Skin of body (tissue), 3 donors: ENCODE measurements at places on chromosomes 16 and 17.

DNA sequence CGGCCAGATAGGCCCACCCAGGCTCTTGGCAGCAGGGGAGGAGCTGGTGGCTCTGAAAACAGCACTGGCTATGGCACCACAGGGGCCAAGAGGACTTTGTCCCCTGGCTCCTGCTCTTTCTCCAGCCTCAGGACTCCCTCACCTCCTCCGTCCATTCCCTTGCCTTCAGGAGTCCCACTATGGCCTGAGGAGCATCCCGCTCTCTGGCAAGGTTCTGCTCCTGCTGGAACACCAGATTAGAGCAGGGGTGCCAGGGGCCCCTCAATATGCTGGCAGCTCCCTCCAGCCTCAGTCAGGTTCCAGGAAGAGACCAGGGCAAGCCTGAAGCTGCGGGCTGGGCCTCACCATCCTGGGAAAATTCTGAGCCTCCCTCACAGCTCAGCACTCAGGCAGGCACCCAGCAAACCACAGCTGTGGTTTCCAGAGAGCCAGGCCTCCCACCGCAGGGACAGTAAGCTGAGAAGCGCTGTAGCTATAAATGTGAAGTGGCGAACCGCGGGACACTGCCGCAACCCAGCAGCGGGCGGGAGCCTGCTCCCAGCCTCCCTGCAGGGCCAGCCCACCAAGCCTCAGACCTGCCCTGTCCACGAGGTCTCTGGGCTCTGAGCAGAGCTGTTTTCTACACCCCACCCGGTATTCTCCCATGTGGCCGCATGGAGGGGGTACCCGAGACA is 25.7 kb downstream of the C17orf100 start:
- DNase-seq, result no peak

- DNase-seq, result no peak
Measured at GRCh38 chr16:2977440-2977839, 2.8 kb downstream of the PKMYT1 start.

DNA sequence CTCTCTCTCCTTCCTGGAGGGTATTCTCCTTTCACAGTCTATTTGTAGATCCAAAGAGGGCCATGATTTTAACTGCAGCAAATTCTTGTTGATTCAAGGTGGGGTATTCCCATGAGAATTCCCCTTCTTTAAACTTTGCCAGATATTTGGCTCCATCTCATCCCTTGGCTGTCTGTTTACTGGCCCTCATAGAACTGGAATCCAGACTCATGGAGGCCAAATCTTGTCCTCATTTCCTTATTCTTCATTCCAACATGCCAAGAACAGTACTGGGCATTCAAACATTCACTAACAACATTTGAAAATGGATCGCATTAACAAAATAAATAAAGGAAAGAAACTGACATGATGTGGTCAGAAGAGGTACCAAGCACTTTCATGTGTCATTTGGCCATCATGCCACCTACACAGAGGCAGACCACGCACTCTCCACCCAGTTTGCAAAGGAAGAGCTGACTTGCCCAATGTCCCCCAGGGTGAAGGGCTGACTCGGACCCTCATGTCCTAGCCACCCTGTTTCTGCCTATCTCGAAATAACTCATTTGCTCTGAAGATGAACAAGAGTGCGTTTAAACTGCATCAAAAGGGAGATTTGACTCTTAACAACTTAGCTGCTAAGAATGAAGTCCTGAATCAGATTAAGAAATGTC is 23.1 kb upstream of the SLC35B1 start:
- DNase-seq, result no peak

DNA sequence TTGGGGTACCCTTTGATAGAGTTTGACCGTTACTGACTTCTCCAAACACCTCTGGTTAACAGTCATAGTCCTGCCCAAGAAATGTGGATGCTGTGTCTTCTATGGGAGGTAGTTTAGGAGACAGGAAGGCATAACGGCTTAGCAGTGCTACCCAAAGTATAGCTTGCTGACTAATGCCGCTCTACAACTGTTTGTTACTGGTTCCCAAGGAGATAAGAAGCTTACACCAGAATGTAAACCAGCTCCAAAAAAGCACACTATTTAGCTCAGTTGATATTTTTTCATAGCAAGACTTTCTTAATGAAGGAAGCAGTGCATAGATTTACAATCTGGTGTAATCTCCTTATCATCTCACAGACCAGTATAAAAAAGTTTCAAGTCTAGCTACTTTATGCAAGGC is 95.7 kb downstream of the HS3ST3B1 start:
- DNase-seq, result no peak

GRCh38 chr17:34665150-34665806 is 85.9 kb downstream of the TMEM132E start:
- no peak for DNase-seq

GRCh38 chr17:49523706-49524472 is 28.8 kb downstream of the NGFR start:
- DNase-seq, result no peak

GRCh38 chr17:79934653-79934970 is 95.4 kb upstream of the CBX4 start:
- no peak for DNase-seq

DNA sequence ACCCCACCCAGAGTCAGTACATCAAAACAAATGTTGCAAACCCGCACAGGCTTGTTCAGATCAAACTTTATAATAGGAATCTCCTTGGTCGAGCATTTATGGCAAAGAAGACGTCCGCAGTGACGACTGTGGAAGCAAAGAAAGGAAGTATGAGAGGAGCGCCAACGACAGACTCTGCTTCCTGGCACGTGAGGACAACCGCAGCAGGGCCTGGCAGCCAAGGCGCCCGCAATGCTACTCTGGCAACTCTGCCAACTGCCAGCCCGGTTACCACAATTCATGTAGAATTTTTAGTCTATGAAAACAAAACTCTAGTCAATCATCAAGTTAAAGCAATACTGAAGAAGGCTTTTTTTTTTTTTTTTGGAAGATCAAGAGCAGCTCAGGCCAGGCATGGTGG is 24.8 kb downstream of the CYB5D2 start:
- no peak for DNase-seq
